DMS79 treated with DMSO at 0.1 percent for 48 hours (cell line): ENCODE measurements at places on chromosomes 6 and 20.

DNA sequence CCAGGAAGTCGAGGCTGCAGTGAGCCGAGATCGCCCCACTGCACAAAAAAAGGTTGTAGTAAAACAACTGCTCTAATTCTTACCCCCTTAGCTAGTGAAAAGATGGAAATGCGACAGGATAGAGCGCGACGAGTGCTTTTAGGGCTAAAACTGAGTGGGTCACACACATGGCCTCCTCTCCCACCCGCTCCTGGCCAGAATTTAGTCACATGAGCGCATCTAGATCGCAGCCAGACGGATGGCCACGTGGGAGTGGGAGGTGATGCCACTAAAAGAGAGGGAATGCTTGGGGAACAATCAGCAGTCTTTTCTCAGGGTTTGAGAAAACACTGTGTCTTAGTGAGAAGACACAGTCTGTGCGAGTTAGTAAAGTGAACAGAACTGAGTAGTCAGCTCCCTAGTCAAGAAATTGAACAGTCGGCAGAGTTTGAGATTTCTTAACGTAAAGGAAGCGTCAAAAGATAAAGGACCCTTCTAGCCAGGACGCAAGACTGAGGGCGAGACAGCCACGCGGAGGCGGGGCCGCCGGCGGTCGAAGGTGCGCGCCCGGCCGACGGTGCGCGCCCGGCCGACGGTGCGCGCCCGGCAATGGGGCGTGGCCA lies 664 bp upstream of the ACTR5 start:
- DNase-seq = no peak

GRCh38 chr6:14443629-14444268 lies 326.2 kb downstream of the CD83 start:
- no peak for DNase-seq

GRCh38 chr6:125262016-125263013 lies 39.5 kb downstream of the HDDC2 start:
- DNase-seq = no peak

- DNase-seq = no peak
Observed at GRCh38 chr6:73983367-73983766, 287.4 kb downstream of the CD109 start.

DNA sequence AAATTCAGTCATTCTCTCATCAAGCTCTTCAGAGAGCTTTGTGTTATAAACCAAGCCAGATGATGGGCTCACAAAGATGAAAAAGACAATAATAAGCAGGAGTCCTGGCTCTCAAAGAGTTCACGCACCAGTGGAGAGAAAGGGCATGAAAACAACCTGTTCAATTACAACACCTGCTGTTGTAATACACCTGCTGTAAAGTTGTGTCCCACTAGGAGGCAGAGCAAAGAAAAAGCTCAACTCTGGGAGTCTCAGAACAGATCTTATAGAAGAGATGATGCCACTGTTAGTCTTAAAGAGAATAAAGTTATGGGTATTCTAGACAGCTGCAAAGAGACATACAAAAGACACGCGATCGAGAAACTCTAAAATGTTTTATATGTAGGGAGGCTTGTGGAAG lies 100.6 kb downstream of the DCDC2 start:
- peak; percentile 93 for DNase-seq

DNA sequence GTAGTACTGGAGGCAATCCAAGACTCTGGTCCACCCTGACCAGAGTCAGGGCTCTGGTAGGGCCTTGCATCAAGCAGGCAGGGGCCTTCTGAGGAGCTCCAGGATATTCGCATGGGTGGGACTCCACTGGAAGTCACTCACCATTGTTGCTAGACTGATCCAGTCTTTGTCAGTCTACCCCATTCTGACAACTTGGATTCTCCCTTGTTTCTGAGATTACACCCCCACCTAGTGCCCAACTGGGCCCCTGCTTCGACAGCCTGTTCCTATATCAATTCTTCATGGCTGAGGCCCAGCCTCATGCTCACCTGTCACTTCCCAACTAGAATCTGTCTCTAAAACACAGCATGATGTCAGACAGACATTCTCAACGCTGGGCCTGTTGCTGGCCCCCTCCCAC lies 5.2 kb downstream of the SLC35D3 start:
- no peak for DNase-seq

- DNase-seq = no peak
Observed at GRCh38 chr6:137246791-137247202, 27.6 kb upstream of the IFNGR1 start.

DNA sequence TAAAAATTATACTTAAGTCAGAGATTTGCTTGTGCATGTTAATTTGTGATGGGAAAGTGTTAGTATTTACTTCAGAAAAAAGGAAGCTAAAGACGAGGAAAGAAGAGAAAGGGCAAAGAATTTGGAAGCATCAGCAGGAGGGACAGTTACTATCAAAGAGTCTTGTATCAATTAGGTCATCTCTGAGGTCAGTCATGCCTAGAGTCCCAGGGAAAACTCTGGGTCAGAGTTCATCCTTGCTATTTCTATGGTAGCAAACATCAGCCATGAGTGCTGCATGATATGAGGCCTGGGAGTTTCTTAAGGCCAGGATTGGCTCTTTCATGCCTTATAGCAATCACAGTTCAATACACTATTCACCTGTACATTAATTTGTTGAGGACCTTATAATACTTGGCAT lies 292.9 kb downstream of the FARS2 start:
- no peak for DNase-seq

DNA sequence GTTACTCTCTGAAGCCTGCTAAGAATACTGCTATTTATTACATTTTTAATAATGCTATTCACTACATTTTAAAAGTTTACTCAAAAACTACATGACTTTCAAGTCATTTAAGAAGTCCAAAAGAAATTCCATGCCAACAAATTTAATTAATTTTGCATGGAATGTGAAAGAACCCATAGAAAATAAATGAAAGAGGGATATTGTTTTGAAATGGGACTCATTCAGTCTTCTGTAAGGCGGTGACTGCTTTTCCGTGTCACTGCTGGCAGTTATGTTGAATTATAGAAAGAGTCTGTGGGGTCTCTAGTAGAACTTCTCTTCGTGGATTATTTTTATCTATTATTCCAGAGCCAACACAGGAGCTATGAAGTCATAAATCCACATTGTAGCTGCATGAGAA lies 211.2 kb downstream of the LAMA2 start:
- DNase-seq = no peak

GRCh38 chr6:73893696-73894095 lies 197.7 kb downstream of the CD109 start:
- no peak for DNase-seq

DNA sequence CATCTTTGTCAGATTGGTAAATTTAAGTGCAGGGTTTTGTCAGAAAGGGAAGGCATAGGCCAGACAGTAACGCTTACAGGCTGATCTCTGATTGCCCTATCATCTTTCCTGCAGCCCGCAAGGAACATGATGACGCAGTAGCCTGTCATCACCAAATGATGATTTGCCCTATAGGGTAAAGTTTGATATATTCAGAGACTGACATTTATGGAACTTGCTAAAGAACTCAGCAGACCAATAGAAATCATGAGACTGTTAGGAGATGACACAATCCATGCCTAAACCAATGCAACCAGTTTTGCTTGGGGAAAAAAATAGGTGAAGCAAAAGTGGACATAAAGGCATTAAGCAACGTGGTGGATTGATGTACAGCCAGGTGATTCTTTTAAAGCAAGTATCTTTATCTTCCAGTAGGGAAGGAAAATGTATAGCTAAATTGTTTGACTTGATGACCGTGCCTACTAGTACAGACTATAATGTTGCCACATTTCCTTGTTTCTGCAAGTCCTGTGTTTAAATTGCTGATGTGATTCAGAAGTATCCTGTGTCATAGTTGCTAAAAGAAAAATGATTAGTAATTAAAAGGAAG lies 2.4 kb downstream of the NUS1 start:
- DNase-seq = no peak

DNA sequence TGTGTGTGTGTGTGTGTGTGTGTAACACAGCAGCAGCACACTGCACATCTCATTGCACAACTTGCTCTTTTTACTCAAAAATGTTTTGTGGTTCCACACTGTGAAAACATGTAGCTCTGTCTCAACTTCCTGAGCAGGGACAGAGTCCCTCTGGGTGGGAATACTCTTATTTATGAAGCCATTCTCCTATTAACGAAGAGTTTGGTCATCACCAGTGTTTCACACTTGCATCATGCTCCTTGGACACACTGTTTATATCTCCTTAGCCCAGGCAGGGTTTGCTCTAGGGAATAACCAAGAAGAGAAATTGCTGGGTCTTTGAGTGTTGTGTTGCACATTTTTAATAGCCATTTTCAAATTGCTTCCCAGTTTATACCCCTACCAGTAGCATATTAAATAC lies 53.6 kb downstream of the ZNF831 start:
- DNase-seq = no peak

- peak; percentile 50 for DNase-seq
Observed at GRCh38 chr20:19275038-19275629, 62.7 kb downstream of the SLC24A3 start.

GRCh38 chr6:111736005-111736608 lies 130.4 kb upstream of the TRAF3IP2 start:
- DNase-seq = no peak

DNA sequence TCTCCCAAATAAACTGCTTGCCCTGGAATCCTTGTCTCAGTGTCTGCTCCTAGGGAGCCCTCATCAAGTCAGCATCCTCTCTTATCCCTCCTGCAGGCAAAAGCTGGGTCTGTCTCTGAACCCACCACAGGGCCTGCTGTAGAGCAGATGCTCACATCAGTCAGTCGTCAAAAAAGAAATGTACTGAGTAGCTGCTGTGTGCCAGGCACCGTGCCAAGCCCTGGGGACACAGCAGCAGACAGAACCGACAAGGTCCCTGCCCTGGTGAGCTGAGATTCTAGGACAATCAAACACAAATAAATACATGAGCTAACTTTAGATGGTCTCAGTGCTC lies 68.5 kb downstream of the EYA2 start:
- no peak for DNase-seq

DNA sequence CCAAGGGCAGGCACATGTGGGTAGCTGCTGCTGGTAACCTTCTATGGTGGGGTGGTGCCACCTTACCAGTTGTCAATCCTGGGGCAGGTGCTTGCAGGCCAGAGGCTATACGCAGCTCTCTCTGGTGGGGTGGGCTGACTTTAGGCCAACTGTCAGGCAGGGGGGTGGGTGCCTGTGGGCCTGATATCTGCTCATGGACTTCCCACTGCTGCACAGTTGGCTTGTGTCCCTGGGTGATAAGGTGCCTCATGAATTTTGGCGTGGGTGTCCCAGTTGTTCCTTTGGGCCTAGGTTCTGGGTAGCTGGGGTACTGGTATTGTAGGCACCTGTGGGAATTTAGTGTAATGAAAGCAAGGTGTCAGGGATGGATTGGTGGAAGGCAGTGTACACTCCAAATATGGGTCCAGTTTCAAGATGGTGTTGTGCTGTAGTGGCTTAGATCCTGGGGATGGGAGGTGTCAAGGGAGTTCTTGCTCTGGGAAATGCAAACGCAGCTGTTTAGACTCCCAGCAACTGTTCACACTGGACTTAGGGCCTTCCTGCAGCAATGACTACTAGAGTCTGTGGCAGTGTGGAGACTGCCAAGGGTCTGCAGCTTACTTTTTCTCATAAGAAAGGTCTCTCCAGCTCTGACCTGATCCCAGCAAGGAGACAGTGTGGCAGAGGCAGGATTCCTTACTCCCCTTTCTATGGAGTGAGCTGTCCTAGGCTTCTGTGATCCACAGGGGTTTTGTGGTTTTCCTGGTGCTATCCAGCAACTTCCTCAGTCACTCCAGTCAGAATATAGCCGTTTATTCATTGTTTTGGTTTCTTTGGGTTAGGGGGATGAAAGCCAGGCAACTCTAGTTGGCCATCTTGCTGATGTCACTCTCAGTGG lies 128.2 kb downstream of the CRYBG1 start:
- DNase-seq = no peak

DNA sequence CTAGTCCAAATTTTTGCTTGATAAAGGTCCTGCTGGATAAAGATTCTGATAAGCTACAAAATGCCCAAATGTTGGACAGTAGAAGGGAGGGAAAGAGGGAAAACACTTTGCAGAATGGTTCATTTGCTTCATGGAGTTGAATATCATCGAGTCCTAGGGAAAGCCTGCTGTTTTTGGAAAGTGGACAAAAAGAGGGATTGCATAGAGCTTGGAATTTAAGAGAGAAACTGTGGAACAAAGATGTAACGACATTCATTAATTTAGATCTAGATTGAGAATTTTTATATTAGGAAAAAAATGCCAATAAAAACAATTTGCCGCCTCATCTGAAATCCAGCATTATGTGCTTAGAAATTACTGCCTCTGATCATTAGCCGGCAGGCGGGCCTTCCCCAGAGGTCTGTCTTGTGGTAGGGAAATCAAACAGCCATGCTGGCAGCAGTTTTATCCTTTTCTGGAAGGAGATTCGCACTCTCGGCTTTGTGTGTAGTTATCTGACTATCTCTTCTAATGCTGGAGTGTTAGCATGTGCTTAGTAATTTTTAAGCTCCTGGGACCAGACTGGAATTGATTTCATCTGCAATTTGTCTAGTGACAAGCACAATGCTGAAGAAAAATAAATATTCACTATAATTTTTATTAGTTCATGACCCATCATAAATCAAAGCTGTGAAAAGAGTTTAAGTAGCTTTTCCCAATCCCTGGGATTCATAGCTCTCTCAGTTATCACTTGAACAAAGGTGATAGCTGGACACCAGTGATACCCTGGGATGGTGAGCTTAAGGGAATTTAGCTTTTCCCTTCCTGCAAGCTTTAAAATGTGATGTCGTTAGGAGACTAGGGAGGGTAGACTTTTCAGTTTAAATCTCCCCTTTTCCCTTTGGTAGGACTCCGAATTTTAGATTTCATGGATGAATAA lies 329.5 kb downstream of the PRL start:
- no peak for DNase-seq

DNA sequence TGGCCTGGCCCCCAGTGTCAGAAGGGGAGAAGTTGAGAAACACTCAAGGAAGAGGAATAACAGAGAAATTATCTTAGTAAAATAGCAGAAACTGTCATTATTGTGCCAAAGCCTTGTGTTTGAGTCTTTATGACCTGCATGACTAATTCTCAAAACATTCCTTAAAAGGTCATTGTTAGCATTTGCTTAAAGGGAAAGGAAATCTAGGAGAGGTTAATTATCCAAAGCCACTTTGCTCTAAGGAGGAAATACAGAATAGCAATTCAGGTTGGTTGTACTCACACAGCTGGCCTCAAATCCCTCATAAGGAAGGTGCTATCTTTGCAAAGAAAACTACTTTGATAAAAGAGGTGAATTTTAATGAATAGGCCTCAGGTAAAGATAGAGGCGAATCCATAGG lies 516.7 kb downstream of the CBLN4 start:
- DNase-seq = no peak

DNA sequence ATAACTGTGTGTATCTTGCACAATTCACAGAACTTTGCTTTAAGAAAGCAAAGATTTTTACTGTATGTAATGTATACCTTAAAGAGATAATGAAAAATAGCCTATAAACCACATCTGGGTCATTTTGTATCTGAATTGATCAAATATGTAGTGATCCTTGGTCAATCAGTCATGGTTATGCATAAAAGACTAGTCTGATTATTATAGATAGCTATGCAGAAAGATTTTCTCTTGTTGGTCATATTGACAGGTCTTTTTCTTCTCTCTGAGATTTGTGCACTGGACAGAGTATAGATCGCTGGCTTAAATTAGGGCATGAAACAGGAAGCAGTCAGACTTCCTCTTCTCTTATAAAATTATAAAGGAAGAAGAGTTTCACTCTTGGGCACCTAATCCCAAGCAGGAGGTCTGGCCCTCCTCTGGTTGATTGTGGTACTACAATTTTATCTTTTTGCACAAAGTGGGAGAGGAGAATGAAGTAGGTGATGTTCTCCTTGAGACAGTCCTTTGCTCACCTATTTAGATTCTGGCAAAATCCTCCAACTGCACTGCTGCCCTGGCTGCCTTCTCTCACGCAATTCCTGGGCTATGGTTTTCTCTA lies 380.9 kb upstream of the RGS17 start:
- no peak for DNase-seq
